Activated naive CD8-positive, alpha-beta T cell treated with anti-CD3 and anti-CD28 coated beads, Interleukin-2, amount 50 U/mL, for 24 hours (primary cell): ENCODE measurements at places on chromosomes 2 and 18.

DNA sequence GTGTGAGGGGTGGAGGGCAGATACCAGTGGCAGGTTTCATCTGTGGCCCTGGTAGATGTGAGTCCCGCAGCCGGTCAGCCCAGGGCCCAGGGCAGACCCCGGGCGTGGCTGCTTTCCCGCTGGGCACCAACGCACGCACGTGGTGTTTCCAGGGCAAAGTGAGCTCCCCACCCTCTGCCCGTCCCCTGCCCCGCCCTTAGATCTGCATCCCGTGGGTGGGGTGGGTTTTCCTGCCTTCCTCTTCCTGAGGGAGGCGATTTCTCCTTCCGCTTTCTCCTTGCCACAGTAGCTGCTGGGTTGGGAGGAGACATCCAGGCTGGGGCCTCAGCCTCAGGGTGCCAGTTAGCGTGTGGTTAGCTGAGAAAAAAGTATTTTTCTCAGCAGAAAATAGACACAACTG lies 49.6 kb downstream of the ODC1 start:
- H3K4me1 ChIP-seq = peaks cover 51% of the 10 kb centered on the region
- peak overlapping the region; percentile 79 for H3K27ac ChIP-seq
- DNase-seq = no peak
- peaks cover 2% of the 10 kb centered on the region for H3K27me3 ChIP-seq
- H3K4me3 ChIP-seq = no peak overlapping the region
- peaks cover 24% of the 10 kb centered on the region for H3K36me3 ChIP-seq

DNA sequence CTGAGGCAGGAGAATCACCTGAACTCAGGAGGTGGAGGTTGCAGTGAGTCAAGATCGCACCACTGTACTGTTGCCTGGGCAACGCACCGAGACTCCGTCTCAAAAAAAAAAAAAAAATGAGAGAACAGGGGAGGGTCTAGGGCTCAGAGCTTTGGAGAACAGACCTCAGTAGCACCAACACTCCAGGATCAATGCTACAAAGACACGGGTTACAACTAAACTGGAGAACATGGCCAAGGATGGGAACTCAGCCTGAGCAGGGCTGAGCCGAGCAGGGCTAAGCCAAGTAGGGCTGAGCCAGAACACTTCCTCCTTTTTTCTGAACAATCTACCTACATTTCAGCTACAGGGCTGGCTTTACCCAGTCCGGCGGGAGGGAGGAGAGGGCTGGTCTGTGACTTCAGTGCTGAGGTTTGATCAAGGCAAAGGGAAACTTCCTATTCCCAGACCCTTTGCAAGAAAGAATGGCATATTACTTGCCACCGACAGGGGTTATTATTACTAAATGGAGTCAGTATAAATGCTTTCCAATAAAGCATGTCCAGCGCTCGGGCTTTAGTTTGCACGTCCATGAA lies 2.9 kb upstream of the CASP8 start:
- peaks cover 19% of the 10 kb centered on the region for H3K36me3 ChIP-seq
- DNase-seq = peak; percentile 45
- no peaks in the 10 kb centered on the region for H3K27me3 ChIP-seq

- no peaks in the 10 kb centered on the region for H3K27me3 ChIP-seq
- DNase-seq = no peak
- no peaks in the 10 kb centered on the region for H3K36me3 ChIP-seq
- H3K4me3 ChIP-seq = no peak overlapping the region
- H3K4me1 ChIP-seq = no peaks in the 10 kb centered on the region
Observed at GRCh38 chr2:163681745-163682144, 54.1 kb downstream of the FIGN start.

- no peak overlapping the region for H3K4me3 ChIP-seq
- peaks cover 2% of the 10 kb centered on the region for H3K36me3 ChIP-seq
- no peak for DNase-seq
Observed at GRCh38 chr2:176171351-176172006, 14.4 kb downstream of the HOXD3 start.

DNA sequence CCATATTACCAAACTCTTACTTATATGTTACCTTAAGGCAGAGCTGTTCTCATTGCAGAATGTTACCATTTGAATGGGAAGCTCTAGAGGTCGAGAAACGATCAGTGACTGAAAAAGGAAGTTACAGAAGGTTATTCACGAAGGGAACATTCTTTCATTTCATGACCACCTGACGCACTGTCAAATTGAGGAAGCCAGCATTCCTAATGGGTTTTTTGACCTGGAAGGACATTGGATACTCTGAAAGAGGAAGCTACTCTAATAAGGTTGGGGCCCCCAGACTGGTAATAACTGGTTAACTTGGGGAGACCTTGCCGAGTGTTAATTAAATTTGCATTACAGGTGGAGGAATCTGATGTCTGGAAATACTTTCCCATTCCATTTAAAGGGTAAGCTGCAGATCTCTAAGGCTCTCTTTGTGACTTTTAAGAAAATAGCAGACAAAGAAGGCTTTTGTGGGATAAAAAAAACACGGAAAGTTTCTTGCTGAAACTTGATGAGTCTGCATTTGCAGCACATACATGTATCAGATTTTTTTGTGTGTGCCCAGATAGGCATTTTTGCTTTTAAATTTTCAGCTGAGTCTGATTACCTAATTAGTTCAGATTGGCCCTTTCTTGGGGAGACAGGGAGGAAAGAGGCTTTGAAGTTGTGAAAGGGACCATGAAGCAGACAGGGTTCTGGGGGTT lies 137.1 kb downstream of the LTBP1 start:
- H3K27ac ChIP-seq = no peak overlapping the region
- peaks cover 12% of the 10 kb centered on the region for H3K27me3 ChIP-seq
- no peak overlapping the region for H3K4me3 ChIP-seq

GRCh38 chr2:240782886-240783818 lies 36.9 kb downstream of the KIF1A start:
- DNase-seq = no peak
- peaks cover 1% of the 10 kb centered on the region for H3K27me3 ChIP-seq
- no peak overlapping the region for H3K27ac ChIP-seq
- no peaks in the 10 kb centered on the region for H3K36me3 ChIP-seq
- no peak overlapping the region for H3K4me3 ChIP-seq
- no peaks in the 10 kb centered on the region for H3K4me1 ChIP-seq

GRCh38 chr2:241946306-241947003 lies 76.9 kb downstream of the RTP5 start:
- no peak for DNase-seq
- no peaks in the 10 kb centered on the region for H3K36me3 ChIP-seq
- peaks cover under 1% of the 10 kb centered on the region for H3K4me1 ChIP-seq
- H3K27ac ChIP-seq = no peak overlapping the region
- no peaks in the 10 kb centered on the region for H3K27me3 ChIP-seq
- no peak overlapping the region for H3K4me3 ChIP-seq

- H3K4me3 ChIP-seq = no peak overlapping the region
- H3K36me3 ChIP-seq = no peaks in the 10 kb centered on the region
- H3K4me1 ChIP-seq = no peaks in the 10 kb centered on the region
- DNase-seq = no peak
- H3K27ac ChIP-seq = no peak overlapping the region
- no peaks in the 10 kb centered on the region for H3K27me3 ChIP-seq
Observed at GRCh38 chr2:75177427-75177826, 21.9 kb downstream of the TACR1 start.

- no peak for DNase-seq
- no peak overlapping the region for H3K27ac ChIP-seq
- H3K27me3 ChIP-seq = no peaks in the 10 kb centered on the region
Observed at GRCh38 chr2:96409820-96410164, 74.2 kb downstream of the NCAPH start.

GRCh38 chr2:235235977-235236767 lies 257.7 kb upstream of the AGAP1 start:
- H3K4me3 ChIP-seq = no peak overlapping the region
- H3K36me3 ChIP-seq = no peaks in the 10 kb centered on the region
- peaks cover 4% of the 10 kb centered on the region for H3K27me3 ChIP-seq

GRCh38 chr2:37809931-37810570 lies 115.0 kb upstream of the RMDN2 start:
- H3K36me3 ChIP-seq = peaks cover 1% of the 10 kb centered on the region
- H3K27ac ChIP-seq = no peak overlapping the region
- no peak for DNase-seq
- H3K27me3 ChIP-seq = no peaks in the 10 kb centered on the region
- no peak overlapping the region for H3K4me3 ChIP-seq
- peaks cover 6% of the 10 kb centered on the region for H3K4me1 ChIP-seq

DNA sequence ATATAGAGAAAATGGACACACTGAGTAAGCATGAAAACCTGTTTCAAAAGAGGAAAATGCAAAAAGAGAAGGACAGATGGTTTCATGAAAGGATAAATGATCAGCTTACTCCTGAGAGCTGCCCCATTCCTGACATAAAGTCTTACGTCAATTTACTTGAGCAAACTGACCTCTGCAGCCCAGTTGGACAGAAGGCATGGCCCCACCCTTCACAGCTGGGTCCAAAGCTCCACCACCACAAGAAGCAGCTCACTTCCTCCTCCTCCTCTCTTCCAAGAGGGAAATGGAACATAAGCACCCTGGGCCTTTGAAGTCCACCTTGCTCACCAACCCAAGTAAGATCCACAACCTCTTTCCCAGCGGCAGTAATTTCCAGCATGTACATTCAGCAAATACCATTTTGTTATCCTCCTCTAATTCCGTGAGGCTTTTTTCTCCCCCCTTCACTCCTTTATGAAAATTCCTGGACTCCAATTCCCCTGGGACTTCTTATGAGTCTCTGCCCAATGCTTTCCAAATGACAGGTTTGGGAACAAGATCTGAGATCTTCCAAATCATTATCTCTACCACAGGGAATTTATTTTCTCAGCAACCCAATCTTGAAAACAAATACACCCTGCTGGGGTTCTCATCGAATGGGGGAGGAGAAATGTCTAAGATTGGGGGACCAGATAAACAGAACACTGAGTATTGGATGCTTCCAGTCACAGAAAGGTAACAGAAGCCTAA lies 10.1 kb downstream of the COL4A4 start:
- H3K4me1 ChIP-seq = no peaks in the 10 kb centered on the region
- no peak for DNase-seq
- H3K36me3 ChIP-seq = no peaks in the 10 kb centered on the region
- H3K27ac ChIP-seq = no peak overlapping the region

DNA sequence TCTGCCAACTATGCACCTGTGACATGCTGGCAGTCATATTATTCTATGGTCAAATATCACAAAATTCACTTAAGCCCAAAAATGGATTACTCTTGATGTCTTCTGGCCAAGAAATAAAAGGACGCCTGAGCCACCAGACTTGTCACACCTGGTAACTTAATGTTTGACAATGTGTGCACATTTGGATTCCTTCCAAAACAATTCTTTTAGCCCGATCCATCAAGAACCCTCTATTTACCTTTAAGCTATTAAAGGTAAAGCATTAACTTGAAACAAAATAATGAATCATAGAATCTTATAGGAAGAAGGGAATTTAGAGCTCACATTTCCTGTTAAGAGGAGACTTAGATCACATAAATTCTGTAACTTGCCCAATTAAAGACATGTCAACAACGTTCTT lies 46.5 kb upstream of the NFU1 start:
- no peak for DNase-seq
- H3K36me3 ChIP-seq = peaks cover 17% of the 10 kb centered on the region
- no peak overlapping the region for H3K27ac ChIP-seq
- no peak overlapping the region for H3K4me3 ChIP-seq

GRCh38 chr2:190663348-190663747 lies 14.5 kb downstream of the NAB1 start:
- H3K27me3 ChIP-seq = no peaks in the 10 kb centered on the region
- peaks cover 32% of the 10 kb centered on the region for H3K36me3 ChIP-seq
- no peak for DNase-seq
- peaks cover 40% of the 10 kb centered on the region for H3K4me1 ChIP-seq
- H3K4me3 ChIP-seq = no peak overlapping the region

GRCh38 chr2:100629309-100629708 lies 66.5 kb downstream of the PDCL3 start:
- H3K4me1 ChIP-seq = peaks cover 9% of the 10 kb centered on the region
- no peak overlapping the region for H3K4me3 ChIP-seq
- H3K27ac ChIP-seq = no peak overlapping the region
- H3K27me3 ChIP-seq = no peaks in the 10 kb centered on the region
- no peaks in the 10 kb centered on the region for H3K36me3 ChIP-seq

GRCh38 chr18:31399306-31400032 lies 22.9 kb downstream of the DSG4 start:
- DNase-seq = no peak
- H3K4me3 ChIP-seq = no peak overlapping the region
- H3K36me3 ChIP-seq = no peaks in the 10 kb centered on the region
- H3K4me1 ChIP-seq = no peaks in the 10 kb centered on the region
- H3K27me3 ChIP-seq = no peaks in the 10 kb centered on the region

GRCh38 chr2:182038576-182038975 lies 52.9 kb downstream of the PPP1R1C start:
- no peak overlapping the region for H3K27ac ChIP-seq
- DNase-seq = no peak
- no peaks in the 10 kb centered on the region for H3K27me3 ChIP-seq

DNA sequence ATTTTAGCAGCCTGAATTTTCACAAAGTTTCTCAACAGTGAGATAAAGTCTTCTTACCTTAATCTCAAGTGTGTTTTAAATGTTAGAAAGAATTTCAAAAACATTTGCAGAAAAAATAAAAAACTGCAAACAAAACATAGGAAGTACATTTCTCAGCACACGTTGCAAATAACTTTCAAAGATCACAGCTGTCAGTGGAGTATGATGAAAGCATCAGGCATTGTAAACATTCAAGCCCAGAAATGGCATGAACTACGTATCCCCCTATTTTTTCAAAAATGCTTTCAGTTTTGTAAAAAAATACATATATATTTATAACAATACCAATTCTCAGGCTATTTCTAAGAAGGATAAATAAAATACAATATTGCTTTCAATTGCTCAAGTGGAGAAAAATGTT lies 320.6 kb upstream of the TFPI start:
- H3K27me3 ChIP-seq = no peaks in the 10 kb centered on the region
- no peaks in the 10 kb centered on the region for H3K4me1 ChIP-seq
- DNase-seq = no peak
- H3K4me3 ChIP-seq = no peak overlapping the region
- H3K27ac ChIP-seq = no peak overlapping the region

DNA sequence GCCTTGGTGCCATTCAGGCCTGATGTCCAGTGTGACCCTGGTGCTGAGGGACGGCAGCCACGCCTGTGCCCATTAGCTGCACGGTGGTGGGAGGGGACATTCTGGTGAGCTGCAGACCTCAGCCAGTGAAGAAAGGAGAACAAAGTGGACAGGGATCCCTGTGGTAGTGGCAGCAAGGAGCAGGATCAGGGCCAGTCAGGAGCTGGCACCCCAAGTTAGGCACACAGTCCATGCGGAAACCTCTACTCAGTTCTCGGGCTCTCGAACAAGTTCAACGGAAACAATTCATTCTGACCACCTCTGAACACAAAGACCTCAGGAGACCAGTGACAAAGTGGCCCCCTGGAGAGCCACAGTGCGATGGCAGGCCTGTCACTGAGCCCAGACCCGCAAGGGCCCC lies 30.1 kb downstream of the COA5 start:
- peaks cover 8% of the 10 kb centered on the region for H3K36me3 ChIP-seq
- no peak overlapping the region for H3K27ac ChIP-seq
- H3K27me3 ChIP-seq = no peaks in the 10 kb centered on the region
- no peak for DNase-seq

GRCh38 chr2:197464175-197464574 lies 10.8 kb downstream of the COQ10B start:
- H3K4me1 ChIP-seq = peaks cover 2% of the 10 kb centered on the region
- no peak for DNase-seq
- H3K27me3 ChIP-seq = no peaks in the 10 kb centered on the region
- no peak overlapping the region for H3K27ac ChIP-seq
- H3K4me3 ChIP-seq = no peak overlapping the region
- H3K36me3 ChIP-seq = peaks cover 35% of the 10 kb centered on the region

GRCh38 chr18:70998490-70998889 lies 709.6 kb downstream of the SOCS6 start:
- no peak overlapping the region for H3K27ac ChIP-seq
- no peaks in the 10 kb centered on the region for H3K36me3 ChIP-seq
- no peaks in the 10 kb centered on the region for H3K27me3 ChIP-seq
- H3K4me3 ChIP-seq = no peak overlapping the region
- H3K4me1 ChIP-seq = no peaks in the 10 kb centered on the region

- DNase-seq = no peak
- no peaks in the 10 kb centered on the region for H3K4me1 ChIP-seq
- peaks cover 3% of the 10 kb centered on the region for H3K36me3 ChIP-seq
- no peak overlapping the region for H3K27ac ChIP-seq
- no peak overlapping the region for H3K4me3 ChIP-seq
Observed at GRCh38 chr2:99552529-99552928, 62.7 kb upstream of the REV1 start.
